ENCODE measurements at places on chromosomes 5 and 9.
A peak's percentile ranks its signal among the peaks of the same experiment; 100 is the strongest.

- no peak for DNase-seq
Observed at GRCh38 chr9:116267021-116267420, 113.4 kb downstream of the PAPPA start.

DNA sequence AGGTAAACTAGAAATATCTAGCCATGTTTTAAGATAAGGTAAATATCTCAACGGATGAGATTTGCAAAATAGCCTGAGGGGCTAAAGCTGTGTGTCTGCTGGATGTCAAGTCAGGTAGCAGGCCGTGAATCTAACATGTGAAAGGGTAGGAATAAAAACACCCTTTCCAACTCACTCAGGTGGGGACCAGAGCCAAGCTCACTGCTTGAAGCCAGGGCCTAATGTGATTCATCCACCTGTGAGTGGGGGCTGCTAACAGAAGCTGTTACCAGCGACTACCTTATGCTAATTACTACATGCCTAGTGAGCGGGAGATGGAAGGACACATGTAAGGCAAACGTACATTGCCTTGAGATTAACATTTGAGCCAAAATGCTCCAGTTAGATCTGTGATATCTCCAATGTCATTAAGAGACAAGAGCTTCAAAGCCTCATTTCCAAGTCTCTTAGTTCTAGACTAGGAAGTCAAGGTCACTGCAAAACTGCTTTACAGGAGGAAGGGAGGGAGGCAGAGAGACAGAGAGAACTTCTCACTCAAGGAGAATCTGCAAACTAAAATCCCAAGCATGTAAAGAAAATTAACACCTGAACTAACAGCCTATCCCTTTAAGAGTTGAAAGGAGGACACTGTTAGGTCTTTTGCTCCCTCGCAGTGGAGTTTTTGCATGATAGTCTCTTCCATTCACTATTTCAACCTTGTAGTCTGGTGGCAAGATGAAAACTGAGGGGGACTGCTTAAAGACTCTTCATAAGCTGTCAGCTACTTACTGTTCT, 141.6 kb upstream of the RPS23 start:
- DNase-seq: peak; percentile 13

DNA sequence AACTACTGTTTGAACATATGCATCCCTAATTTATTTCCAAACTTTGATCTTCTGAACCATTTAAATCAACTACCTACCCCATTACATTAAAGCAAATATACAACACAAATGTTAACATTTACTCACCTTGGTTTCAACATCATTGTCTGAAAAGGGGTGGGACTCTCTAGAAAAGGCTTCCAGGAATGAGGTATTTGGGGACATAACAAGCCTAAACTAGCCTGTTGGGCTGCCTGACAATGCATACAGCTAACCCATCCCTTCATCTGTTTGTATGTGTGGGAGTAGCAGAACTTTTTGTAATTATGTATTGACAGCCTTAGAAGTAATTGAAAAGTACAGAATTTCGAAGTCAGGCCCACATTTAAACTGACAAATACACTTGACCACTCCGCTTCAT, 2225.9 kb upstream of the C9orf72 start:
- peak; percentile 47 for DNase-seq

DNA sequence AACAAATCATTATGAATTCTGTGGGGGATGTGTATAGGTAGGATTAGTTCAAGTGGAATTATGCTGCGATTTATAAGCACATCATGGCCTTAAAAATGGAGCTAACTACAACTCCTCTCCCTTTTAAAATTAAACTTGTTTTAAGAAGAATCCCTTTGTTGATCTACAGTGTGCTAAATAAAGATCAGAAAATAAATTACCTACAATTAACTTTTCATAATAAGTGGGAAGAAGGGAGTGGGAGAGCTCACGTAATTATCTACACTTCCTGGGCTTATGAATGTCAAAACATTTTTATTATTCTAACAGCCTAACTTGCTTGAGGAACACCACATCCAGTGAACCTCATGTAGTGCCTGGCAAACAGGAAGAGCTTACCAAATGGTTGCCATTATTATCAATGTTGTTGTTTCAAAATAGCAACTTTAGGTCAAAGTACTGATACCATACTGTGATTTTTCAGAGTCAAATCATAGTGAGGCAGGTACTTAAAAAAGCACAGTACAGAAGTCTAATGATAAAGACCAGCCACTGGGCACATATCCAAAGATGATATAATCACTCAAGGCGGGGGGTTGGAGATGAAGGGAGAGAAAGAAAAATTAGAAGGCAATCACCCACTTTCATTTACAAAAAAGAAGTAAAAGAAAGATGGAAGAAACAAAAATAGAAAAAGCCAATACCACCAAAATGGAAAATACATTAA, 174.0 kb downstream of the RAPGEF6 start:
- DNase-seq: no peak

DNA sequence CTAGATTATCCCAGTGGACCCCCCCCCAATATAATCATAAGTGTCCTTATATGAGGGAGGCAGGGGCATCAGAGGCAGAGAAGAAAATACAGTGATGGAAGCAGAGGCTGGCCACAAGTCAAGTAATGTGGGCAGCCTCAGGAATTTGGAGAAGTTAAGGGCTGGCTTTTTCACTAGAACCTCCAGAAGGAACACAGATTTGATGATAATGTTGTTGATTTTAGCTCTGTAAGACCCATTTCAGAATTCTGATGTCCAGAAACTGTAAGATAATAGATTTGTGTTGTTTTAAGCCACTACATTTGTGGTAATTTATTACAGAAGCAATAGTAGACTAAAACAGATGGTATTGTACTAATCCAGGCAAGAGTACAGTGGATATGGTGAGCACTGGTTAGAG, 36.3 kb upstream of the LRRTM2 start:
- no peak for DNase-seq

DNA sequence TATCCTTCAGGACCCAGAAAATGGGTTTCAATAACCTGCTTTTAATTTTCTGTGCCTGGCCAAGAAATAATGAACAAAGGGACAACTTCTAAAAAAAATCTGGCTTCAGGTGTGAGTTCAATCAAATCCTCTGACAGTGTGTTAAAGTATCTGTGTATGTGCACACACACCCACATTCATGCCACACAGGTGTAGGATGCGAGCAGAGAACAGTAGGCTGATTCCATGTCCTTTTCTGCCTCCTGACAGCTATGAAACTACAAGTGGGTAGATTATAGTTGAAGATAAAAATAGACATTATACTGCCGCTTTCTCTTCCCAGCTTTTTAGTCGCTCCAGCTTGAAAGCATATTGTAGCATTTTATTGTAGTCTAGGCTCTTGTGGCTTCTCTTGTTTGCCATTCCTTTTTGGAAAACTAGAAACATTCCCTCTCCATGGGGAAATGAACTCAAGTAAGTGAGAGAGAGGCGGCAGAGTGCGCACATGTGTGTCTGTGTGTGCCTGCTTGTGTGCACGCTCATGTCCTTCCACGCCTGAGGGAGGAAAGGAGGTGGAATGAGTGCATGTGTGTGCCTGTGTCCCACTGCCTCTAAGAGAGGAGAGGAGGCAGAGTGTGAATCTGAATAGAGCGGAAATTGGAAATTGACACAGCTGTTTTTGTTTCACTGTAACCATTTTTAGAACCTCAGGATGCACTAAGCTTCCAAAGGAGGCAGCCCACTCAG, 273.0 kb downstream of the ELAVL2 start:
- no peak for DNase-seq

DNA sequence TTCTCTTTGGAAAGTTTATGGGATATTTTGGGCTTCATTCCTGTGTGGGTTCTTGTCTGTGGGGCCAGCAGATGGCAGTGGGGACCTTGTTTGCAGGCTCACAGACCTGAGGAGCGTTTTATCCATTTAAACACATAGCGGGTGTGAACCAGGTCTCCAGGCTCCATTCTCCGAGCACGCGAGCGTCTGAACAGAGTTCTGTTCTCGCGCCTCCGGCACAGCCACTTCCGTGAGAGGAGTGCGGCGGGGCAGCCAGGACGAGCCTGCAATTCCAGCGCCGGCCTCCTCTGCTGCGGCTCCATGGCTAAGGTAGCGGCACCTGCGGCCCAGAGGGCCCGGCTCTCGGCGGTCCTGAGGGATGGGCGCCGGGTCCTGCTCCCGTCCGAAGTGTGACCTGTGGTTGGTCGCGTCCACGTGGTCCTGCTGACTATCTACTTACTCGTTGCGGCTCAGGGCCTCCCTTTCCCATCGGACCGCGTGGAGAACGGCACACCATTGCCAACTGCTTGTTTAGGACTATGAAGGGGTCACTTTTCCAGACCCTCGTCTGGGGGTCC, 7.3 kb downstream of the NRARP start:
- DNase-seq: peak; percentile 74

DNA sequence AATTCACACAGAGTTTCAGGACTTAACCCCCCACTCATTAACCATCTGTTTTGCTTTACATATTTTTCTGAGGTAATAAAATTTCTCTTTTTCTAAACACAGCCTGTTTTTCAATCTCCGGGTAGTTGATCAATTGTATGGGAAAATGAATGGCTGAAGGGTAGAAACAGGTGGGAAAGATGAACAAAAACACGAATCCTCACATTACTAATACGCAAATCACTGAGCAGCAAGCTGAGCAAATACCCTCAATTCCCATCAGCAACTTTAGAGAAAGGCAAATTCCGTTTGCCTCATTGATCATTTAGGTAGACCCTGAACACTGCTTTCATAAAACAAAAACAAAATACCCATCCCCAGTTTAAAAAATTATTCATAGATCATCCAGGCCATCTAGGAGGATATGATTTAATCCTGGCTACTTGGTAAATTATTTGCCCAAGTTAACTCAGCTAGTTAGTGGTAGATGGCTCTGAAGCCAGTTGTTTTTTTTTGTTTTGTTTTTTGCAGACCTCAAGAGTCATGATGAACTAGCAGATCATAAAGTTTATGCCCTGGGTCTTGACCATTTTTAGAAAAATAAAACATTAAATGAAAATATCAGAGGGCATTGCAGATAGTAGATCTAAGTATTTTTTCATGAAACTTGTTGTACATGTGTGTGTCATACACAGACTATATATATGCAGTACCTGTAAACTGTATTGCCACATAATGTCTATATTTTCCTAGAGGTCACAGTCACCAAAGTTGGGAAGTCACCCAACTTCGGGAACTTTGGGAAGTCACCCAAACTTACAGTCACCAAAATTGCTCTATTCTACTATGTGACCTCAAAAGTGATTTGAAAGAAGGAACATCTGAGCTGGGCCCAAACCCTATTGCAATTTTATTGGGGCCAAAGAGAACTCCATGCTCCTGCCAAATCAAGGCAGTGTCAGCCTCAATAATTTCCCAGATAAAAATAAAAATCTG, 1.6 kb upstream of the CD274 start:
- DNase-seq: no peak

DNA sequence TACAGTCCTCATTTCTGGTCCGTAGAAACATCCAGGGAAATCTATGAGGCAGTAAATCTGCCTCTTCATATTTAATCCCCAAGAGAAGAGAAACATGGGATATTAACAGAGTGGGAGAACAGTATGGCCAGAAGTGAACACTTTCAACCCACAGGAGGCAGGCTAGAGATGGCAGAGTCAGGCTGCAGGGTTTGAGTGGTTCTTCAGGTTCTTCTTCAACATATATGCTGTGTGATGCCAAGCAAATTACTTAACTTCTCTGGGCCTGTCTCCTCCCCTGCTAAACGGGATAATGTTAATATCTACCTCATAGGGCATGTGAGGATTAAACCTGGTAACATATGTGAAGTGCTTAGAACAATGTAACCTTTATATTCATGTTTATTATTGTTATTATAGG, 321.8 kb downstream of the PSAT1 start:
- peak; percentile 23 for DNase-seq
